ENCODE measurements at places on chromosomes 5 and 9.

DNA sequence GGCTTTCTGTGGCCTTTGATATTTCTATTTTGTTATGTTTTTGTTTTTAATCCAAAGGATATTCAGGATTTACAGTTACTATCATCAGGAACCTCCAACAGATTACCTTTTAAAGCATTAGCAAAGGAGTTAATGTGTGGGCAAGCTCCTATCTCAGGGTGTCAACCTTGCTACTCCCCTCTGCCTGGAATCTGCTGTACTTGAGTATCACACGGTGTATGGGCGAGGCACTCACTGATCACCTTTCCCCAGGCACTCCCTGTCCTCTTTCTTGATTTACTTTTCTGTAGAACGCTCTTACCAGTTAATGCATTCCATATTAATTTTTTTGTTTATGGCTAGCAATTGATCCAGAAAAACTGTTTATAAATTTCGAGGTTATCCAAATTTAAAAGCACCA lies 117.0 kb upstream of the GAS1 start:
- DNase-seq: no peak

DNA sequence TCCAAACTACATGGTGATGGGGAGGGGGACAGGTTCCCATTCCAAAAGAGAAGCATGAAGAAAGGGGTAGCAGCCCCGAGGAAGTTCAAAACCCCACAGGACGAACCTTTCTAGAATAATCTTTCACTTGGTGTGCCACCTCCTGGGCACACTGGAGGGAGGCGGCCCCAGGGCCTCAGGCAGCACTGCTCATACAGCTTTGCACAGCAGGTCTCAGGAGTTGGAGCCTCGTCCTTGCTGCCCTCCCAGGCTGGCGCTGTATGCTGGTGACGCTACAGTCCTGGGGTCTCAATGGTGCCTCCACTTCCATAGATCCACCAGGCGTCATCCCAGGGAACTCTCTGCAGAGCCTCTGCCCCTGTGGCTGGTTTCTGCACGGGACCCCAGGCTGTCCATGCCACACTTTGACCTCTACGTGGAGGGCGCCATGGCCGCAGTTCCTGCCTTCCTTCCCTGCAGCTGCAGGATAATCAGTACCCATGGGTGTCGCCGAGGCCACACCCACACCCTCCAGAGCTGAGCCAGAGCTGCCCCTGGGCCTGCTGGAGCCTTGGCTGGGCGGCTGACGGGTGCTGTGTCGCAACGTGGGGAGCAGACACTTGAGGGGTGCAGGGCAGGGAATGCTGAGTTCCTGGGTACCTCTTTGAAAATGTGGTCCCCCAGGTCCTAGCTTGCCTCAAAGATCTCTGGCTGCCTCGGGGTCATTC lies 95.3 kb downstream of the COL5A1 start:
- no peak for DNase-seq

DNA sequence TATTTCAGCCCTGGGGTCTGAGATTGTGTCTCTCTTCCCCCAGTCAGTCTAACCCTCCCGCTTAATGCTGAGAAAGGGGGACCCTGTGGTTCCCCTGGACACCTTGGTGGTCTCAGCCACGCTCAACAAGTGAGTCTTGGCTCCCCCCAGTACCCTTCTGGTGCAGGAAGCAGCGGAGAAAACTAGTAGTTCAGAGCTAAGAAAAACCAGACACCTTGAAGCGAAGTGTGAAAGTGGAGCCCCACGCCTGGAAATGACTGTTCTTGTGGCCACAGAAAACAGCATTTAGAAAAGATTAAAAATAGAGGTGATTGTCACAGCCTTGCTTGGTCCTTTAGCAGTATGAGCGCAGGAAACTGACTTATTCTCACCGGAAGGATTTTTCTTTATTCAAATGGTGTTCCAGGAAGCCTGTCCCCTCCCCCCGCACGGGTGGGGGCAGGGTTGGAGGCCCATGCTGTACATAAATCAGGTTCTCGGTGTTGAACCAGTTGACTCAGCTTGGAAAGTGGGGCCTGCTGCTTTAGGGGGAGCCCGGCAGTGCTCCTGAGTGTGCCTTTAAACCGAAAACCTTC lies 8.1 kb downstream of the ARPC5L start:
- DNase-seq: peak; percentile 61

DNA sequence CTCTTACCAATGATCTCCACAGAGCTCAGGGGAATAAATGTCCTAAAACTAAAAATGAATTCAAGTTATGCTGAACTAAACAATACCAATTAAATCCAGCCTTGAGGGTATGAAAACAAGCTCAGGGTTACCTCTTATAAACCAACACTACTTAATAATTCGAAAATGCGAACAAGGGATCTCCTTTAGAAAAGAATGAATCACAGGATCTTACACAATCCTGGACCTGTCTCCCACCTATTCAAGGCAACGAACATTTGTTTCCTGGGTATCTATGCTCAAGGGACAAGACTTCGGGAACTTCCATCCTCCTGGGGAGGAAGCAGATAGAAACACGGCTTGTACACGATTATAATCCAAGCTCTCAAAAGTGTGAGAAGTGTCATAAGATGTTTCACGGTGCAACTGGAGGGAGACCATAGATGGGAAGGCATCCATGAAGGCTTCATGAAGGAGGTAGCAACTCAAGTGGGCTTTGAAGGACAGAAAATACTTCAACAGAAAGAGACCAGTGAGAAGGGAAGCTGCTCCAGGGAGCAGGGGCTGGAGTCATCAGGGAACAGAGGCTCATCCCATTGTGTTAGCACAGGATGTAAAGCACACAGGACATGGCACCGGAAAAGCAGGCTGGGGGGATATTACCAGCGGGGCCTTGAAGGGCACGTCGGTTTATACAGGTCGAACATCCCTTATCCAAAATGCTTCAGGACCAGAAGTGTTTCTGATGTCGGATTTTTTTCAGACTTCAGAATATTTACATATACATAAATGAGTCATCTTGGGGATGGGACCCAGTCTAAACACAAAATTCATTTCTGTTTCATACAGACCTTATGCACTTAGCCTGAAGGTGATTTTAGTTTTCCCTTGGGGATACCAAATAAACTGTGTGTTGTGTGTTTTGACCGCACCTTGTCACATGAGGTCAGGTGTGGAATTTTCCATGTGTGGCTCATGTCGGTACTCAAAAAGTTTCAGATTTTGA lies 87.4 kb downstream of the TLE1 start:
- DNase-seq: no peak

GRCh38 chr9:4762108-4762885 lies 21.3 kb upstream of the AK3 start:
- DNase-seq: peak; percentile 69

Data from fibroblast of skin of right biceps (primary cell).